NCI-H2081 (cell line): ENCODE measurements at places on chromosomes 2 and 18.

- no peak for DNase-seq
These were observed 131.4 kb upstream of the ITGB6 start for GRCh38 chr2:160331258-160332025.

DNA sequence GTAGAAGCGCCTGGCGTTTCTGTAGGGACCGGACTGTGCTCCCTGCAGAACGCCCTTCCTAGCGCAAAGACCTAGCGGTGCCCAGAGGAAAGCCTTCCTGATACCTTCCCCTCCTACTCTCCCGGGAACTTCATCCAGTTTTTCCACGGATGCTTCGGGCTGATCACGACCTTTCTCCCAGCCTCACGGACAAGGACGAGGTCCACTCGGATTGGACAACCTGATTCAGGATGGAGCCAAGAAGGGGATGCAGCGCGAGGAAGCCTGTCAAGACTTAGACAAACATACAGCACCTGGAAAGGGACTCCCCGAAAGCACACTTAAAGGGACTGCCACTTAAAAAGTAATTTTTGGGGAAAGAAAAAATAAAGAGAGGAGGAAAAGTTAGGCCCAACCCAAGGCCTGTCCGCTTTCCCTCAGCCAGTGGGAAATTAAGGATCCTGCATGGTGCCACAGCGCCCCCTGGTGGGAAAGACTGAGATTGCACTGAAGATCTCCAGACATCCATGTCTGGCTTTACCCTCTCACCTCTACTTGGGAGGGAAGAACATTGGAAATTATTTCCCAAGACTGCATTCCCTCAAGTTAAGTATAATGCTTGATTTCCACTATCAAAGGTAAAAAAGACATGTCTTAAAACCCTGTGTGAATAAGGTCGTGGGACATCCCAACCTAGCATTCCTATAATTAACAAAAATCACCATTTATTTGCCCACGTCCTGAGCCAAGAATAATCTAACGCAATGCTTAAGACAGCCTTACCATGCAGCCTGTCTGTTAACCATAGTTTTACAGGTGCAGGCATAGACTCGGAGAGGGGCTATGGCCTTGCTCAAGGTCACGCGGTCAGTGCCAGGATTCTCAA lies 13.4 kb upstream of the COPS8 start:
- DNase-seq, result peak; percentile 26

DNA sequence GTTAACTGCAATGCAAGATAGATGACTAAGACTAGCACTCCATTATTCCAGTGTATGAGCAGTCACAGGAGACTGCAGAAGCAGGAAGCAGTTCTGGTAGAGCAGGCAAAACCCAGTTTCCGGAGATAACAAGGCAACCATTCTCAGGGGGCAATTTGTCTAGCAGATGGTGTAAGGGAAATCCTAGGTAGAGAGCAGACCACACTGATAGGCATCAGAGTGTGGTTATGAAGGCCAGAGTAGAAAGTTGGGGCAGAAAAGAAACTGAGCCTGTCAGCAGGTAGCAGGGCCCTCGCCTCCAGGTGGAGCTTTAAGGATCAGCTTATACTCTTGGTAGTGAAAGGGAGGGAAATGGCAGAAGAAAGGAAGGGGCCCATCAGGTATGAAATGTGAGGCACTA lies 164.4 kb downstream of the PDE11A start:
- DNase-seq, result no peak

DNA sequence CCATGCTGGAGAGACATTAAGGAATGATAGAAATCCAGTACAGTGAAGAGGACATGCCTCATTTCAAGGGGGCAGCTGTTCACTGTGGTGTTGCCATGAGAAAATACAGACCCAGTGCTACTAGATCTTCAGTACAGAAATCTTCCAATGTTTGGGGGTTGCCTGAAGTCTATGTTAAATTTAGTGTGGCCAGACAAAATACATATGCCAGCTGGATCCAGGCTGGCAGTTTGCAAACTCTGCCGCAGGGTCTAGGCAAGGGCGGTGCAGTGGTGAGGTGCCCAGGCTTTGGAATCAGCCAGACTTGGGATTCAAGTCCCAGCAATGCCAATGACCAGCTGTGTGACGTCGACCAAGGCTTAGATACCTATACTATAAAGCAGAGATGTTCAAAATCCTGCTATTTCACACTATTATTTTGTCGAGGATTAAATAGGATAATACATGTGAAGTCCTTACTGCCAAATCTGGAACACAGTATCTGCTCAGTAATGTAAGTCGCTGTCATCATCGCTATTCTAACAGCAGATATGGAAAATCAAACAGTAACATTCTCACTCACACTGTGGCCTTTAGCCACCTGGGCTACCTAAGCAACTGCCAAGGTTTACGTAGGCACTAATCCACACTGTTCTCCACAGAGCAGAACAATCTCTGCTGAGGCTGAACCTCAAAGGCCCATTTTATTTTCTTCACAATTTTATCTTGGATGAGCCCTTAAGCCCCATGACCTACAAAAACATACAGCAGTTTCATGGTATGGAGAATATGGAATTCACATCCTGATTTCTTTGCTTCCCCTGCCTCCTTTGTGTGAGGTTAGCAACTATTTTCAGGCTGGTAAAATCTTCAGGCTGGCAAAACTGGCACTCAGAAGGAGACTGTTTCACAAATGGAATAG lies 5.9 kb upstream of the TMSB10 start:
- DNase-seq, result no peak

DNA sequence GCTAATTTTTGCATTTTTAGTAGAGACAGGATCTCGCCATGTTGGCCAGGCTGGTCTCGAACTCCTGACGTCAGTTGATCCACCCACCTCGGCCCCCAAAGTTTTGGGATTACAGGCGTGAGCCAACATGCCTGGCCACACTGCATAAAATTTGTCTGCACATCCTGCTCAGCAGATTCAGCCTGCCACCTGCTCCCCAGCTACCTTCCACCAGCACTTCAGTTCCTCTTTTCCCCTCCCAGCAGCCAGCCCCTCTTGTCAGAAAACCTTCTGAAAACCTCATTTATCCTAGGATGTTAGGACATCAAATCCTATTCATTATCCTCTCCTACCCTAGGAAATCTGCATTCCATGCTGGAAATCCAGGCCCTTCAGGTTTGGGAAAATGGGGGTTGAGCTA lies 99.4 kb upstream of the STPG4 start:
- DNase-seq, result no peak

DNA sequence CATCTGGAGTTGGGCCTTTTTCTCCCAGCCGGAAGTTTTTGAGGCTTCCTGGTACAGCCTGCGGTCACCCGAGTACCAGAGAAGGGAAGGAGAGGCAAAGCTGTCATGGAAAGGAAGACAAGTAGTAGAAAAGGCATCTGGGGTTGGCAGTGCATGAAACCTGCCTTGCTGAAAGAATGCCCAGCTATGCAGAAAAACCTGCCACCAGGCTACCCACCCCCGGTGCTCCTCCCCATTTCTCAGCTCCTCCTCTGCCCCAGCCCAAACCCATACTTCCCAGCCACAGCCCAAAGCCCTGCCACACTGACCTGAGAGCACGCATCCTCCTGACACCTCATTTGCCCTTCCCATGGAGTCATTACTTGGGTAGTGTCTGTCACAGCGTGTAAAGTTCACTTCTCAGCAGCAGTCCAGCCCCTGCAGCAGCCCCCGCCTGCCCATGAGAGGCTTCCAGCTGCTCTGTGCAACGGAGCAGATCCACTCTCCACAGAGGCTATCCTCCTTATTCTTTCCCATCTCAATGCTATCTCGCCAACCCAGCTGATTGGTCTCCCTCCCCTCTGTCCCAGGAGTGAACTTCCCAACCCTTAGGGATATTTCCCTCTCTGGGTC lies 40.4 kb upstream of the MAL start:
- no peak for DNase-seq

GRCh38 chr2:26925100-26925791 lies 45.2 kb upstream of the MAPRE3 start:
- DNase-seq, result no peak

DNA sequence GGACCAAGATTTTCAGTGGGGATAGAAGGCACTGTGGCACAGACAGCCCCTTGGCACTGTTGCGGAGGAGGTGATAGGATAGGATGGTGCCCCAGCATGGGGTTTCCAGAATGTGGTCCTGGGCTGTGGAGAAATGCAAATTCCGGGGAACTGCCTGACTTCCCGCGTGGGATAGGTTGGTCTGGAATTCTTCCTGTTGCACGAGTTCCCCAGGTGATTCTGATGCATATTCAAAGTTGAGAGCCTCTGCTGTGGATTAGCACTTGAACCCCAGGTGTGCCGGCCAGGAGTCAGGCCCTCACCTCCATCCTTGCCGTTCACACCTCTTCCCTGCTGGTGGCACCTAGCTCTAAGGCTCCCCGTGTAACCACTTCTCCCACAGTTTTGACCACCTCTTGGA lies 15.5 kb downstream of the NCK2 start:
- no peak for DNase-seq

- DNase-seq, result no peak
These were observed 15.2 kb downstream of the GNLY start for GRCh38 chr2:85709401-85709811.

DNA sequence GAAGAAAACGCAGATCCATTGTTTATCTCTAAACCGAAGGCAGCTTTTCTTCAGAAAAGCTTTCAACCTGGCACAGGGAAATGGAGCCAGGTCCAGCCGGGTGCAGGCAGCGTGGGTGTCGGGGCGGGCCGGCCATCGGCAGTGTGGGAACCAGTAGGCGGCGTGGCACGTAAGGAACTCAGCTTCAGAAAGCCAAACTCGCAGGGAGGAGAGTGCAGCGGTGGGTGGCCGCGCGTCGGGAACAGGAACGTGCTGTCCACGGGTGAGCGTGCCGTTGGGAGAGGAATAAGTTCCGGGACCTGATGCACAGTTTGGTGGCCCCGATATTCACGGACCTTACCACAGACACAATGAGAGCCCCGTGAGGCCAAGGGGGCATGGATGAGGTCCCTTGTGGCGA lies 270.4 kb downstream of the TWIST2 start:
- DNase-seq, result no peak

GRCh38 chr18:77124452-77124922 lies 8.1 kb downstream of the MBP start:
- no peak for DNase-seq

GRCh38 chr2:16660114-16660513 lies 5.5 kb downstream of the CYRIA start:
- DNase-seq, result no peak

DNA sequence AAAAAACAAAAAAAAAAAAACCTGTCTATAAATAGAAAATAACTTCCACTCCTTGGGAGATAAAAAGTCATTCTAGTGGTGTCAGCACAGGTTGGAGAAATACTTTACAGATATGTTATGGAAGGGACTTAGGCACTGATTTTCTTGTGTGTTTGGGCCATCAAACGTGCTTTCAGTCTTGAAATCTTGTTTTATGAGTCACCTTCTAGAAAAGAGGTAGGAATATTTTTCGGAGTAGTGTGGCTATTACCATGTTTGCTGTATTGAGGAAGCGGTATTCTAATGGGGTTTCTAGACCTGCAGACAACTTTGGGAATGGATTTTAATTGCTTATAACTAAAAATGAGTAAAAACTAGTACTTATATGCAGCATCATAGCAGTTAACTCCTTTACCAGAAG lies 12.0 kb downstream of the HNMT start:
- DNase-seq, result no peak

- DNase-seq, result no peak
These were observed 125.6 kb downstream of the FMNL2 start for GRCh38 chr2:152460567-152460966.

DNA sequence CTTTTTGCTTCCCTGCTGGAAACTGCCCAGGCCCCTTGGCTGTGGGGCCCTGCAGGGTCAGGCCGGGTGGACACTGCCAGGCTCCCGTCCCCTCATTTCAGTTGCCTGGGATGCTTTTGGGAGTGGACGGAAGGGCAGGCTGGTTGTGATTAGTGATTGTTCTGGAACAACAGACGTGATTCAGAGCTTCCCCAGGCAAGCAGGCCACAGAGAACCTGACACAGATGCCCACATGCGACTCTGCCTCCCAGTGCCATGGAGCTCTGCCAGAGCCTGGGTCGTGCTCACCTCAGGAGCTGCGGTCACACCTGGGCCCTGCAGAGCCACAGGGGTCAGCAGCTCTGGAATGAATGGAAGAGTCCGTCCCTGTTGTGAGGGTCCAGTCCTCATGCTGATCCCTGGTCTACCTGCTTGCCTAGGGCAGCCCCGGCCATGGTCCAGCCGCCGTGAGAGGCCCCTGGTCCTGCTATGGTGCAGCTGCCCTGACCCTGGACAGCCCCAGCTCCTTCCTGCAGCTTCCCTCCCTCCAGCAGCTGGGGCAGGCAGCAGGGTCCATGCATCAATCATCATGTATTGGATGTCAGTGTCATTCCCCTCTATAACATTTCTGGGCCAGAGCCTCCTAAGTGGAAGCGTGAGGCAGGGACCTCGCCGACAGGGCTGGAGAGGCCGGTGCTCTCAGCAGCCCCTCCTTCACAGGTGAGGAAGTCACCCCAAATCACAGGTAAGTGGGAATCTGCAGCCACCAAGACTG lies 518.6 kb upstream of the MYT1L start:
- DNase-seq, result no peak

- no peak for DNase-seq
These were observed 409.8 kb downstream of the PLCL1 start for GRCh38 chr2:198214114-198214596.

- no peak for DNase-seq
These were observed 160.2 kb downstream of the NCK2 start for GRCh38 chr2:105904938-105905337.

DNA sequence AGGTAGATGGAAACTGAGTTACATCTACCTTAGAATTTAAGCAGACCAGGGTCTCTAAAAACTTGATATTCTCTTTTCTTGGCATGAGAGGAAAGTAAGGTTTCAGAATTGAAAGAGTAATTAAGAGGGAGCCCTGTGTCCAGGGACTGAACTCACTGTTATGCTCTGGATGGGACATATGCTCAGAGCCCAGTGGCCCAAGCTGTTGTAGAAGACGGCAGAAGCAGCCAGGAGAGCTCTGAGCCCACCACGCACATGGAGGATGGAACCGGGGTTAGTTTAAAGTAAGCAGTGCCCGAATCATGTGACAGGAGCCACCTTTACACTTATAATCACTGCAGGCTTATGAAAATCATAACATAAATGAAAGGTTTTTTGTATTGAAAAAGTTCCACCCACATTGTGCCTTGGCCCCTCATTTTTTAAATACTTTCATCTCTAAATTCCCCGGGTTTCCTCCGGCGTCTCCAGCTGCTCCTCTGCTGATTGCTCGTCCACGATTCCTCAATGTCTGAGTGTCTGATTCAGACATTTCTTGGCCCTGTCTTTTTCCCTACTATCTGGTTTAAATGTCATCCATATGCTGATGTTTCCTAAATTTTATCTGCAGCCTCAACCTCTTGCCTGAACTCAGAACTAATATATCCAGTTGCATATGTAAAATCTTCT lies 36.1 kb upstream of the SPTBN1 start:
- no peak for DNase-seq

- no peak for DNase-seq
These were observed 68.0 kb downstream of the COBLL1 start for GRCh38 chr2:164773635-164774034.

GRCh38 chr2:73337828-73338227 lies 44.5 kb upstream of the EGR4 start:
- no peak for DNase-seq

GRCh38 chr2:66700677-66701066 lies 265.7 kb downstream of the MEIS1 start:
- no peak for DNase-seq

DNA sequence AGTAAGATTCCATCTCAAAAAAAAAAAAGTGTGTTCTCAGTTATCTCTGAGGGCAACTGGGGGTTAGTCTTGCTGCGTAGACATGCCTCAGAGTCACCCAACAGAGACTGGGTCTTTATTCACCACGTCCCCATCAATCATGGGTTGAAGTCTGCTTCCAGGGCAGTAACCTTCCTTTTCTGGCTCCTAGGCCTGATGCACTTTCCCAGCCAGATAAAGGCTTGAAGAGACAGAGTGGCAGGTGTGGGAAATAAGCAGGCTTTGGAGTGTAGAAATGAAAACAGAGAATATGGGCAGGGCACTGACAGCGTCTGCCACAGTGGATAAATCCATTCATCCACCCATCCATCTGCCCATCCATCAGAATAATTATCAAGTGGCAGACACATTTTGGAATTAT lies 134.1 kb upstream of the LGALSL start:
- no peak for DNase-seq
